ENCODE measurements at places on chromosomes 5 and 9.

DNA sequence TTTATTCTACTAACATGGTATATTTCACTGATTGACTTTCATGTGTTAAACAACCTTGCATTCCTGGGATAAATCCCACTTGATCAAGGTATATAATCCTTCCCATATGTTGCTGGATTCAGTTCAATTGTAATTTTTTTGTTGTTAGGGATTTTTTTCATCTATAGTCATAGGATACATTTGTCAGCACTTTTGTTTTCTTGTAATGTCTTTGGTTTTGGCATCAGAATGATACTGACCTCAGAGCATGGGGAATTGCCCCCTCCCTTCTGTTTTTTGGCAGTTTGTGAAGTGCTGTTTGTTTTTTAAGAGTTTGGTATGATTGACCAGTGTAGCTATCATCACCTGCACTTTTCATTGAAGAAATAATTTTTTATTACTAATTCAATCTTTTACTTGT is 176.8 kb upstream of the RASEF start:
- no peak for DNase-seq

- DNase-seq = no peak
Observed at GRCh38 chr5:14036514-14036913, 92.0 kb upstream of the DNAH5 start.

DNA sequence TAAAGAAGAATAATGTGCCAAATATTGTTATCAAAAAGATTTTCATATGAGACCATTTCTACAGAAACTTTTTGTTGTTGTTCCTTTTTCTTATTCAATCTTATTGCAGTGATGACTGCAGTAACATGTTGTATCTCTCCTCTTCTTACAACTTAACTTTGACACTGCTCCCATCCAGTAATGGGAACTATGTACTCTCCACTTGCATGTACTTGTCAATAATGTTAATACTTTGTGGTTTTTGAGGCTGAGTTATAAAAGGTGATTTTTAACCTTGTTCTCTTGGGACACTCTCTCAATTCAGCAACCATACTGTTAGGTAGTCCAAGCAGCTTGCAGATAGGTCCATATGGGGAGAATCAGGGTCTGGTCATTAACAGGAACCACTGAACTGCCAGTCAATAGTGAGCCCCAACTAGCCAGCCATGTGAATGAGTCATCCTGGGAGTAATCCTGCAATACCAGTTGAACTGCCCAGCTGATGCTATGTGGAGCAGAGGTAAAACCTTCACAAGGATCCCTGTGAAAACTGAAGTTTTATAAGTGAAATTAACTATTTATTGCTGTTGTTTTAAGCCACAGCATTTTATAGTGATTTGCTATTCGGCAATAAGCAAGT is 199.6 kb upstream of the DAB2 start:
- DNase-seq = peak; percentile 79

- peak; percentile 4 for DNase-seq
Observed at GRCh38 chr9:70340572-70340971, 73.9 kb downstream of the KLF9 start.

DNA sequence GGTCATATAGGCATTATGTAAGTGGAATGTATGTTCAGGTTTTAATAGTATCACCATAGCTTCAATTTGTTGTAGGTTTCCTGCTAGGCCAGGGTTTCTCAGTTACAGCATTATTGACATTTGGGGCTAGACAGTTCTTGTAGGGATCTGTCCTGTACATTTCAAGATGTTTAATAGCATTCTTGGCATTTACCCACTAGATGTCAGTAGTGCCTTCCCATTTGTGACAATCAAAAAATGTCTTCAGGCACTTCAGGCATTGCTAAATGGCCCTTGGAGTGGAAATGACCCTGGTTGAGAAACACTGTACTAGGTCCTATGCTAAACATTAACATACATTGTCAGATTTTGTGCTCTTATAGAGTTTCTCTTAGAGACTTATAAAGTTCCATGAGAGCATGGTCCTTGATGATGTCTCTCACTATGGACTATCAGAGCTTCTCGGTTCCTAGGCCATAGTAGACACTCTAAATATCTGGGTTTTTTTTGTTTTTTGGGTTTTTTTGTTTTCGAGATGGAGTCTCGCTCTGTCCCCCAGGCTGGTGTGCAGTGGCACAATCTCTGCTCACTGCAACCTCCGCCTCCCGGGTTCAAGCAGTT is 1.4 kb downstream of the KIF20A start:
- peak; percentile 70 for DNase-seq

- no peak for DNase-seq
Observed at GRCh38 chr9:109319017-109319625, 1.7 kb downstream of the EPB41L4B start.

- DNase-seq = no peak
Observed at GRCh38 chr5:34586117-34586885, 69.8 kb upstream of the RAI14 start.

DNA sequence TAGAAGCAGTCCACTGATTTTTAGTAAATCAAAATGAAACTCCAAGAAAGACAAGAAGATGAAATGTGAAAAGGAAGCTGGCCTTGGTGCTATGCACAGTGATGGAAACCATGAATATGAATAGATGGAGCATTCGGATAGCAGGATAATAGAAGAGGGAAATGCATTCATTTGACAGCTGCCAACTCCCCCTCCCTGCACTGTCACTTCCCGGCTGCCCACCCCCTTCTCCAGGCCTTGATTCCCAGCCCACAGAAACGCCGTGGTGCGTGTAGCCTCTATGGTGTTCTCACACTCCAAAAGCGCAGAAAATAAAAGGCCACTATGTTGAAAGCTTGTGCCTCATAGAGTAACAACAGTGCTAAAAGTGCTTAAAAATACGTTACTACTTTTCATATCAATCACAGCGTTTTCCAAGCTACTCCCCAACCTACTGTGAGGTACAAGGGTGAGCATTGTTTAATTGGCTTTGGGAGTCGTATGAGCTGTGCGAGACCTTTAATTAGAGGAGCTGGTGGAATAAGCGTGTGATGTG is 26.1 kb upstream of the IFNK start:
- no peak for DNase-seq

- no peak for DNase-seq
Observed at GRCh38 chr9:89527084-89527483, 29.2 kb upstream of the SEMA4D start.

GRCh38 chr9:134690946-134691694 is 49.5 kb downstream of the COL5A1 start:
- DNase-seq = no peak

All from LoVo (cell line).